Non-pigmented ciliary epithelial cell (primary cell): ENCODE measurements at places on chromosomes 2 and 18.

GRCh38 chr18:74715865-74716712, 118.4 kb downstream of the ZNF407 start:
- DNase-seq, result no peak

DNA sequence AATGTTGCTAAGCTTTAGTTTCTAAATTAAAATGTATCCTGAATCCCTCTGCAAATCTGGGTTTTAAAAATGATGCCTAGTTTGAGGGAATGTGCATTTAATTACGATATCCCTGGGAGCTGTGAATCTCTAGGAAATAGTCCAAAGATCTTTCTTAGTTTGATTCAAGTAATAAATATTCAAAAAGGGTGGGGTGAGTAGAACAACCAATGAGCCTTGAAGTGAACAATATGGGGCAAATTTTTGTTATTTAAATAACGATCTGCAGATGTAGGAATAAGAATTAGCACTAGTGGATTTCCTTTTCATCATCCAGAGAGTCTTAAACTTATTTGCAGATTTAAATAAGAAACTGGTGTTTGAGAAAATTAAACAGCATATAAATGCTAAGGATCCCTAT, 106.3 kb downstream of the ACVR1 start:
- no peak for DNase-seq

DNA sequence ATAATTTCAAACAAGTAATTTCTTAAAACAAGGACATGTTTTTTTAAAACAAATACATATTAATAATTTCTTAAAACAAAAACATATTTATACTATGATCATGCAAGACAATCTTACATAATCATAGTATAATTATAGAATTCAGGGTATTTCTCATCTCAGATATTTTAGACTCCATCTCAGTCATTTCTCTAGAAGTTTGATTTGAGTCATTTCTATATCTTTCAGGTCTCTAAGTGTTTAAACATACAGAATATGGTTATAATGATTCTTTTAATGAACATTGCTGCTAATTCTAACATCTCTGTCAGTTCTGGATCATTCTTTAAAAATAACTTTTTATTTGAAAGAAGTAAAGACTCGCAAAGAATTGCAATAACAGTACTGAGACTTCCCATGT, 154.2 kb upstream of the KYNU start:
- DNase-seq, result no peak

DNA sequence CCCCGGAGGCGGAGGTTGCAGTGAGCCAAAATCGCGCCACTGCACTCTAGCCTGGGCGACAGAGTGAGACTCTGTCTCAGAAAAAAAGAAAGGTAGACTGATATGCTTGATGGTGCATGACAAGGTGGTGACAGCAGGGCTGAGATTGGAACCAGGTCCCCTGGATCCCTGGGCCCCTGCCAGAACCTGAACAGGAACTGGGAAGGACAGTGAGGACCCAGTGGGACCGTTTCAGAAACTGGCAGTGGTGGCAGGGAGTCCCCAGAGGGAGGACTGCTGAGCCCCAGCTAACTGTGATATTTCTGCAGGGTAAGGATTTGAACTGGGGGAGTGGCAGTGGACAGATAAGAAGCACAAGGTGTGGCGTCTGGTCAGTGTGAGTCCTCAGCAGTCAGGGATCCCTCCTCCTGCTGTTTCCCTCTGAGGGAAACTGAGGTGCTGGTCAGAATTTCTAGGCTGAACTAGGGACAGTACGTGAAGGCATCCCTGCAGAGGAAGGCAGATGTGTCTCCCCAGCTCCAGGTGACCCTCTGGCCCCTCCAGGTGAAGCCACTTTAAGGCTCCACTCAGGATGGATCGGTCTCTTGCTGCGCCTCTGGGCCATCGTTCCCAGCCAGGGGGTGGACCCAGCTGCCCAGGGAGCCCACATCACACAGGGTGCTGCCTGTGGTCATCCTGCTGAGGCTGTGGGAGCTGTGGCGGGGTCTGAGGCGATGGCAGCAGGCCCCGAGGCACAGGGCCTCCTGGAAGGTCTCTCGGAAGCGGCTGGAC, 5.6 kb downstream of the NMUR1 start:
- no peak for DNase-seq

DNA sequence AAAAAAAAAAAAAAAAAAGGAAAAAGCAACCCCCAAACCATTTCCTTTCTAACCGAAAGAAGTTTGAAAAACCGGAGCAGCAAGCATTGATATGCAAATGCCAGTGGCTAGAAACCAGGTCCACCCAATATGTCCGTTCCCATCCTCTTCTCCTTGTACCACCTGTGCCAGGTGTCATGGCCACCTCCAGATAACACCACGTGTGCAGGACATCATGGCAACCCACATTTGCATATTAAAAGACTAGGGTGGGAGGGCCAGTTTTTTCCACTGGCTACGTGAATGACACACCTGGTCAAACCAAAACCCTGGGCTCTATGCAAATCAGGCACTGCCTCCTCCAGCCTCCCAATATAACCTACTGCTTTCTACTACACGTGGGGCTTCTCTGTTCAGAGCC, 303.3 kb upstream of the GULP1 start:
- no peak for DNase-seq

DNA sequence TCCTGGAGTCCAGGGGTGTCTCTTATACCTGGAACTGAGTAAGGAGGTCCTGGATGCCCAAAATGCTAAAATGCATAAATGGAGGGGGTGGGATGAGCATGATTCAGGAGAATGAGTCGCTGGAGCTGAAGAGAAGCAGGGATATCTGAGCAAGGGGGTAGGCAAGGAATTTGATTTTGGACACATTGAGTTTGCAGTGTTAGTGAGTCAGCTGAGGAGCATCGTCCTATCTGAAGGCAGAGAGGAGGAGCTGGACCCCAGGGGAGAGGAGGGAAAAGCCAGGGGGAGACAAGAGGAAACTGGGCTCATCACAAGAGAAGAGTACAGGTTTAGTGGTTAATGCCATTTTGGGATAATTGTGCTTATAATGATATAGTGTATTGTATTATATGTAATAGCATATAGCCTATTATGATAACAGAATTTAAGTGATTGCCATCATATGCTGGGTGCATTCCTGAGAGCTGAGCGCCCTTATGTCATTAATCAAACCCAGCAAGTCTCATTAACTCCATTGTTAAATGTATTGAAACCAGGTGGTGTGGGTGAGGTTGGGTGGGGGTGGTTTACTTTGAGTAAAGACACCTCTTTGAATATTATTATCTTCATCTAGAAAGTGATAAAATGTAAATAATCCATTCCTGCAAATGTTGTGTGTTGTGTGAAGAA, 12.4 kb downstream of the EHD3 start:
- DNase-seq, result no peak

GRCh38 chr18:2201036-2201600, 370.2 kb downstream of the METTL4 start:
- no peak for DNase-seq

- DNase-seq, result no peak
These were observed 46.7 kb downstream of the REEP1 start for GRCh38 chr2:86290596-86291327.

- DNase-seq, result no peak
These were observed 2.0 kb upstream of the ZNF516 start for GRCh38 chr18:76497021-76497420.
